Muscle of back (tissue), 13 donors: ENCODE measurements at places on chromosomes 12 and 14. TPM values are rescaled to one million over a fixed set of nuclear protein-coding genes. Genes with fewer than 3 reads are reported as not detected.

CLEC4D gene
- not detected for polyA plus RNA-seq

LAG3 gene
- 0.36 TPM for polyA plus RNA-seq

SLC22A17 gene
- polyA plus RNA-seq: 15.7 TPM

MEG3 gene
- polyA plus RNA-seq: 4,891 TPM

SSTR1 gene
- polyA plus RNA-seq: 0.15 TPM

JAG2 gene
- polyA plus RNA-seq: 21.8 TPM

LRP6 gene
- polyA plus RNA-seq: 34.7 TPM

NEUROD4 gene
- polyA plus RNA-seq: not detected

IGF1 gene
- polyA plus RNA-seq: 27.8 TPM

ASCL1 gene
- not detected for polyA plus RNA-seq

PPP2R3C gene
- 50.8 TPM for polyA plus RNA-seq

DNA sequence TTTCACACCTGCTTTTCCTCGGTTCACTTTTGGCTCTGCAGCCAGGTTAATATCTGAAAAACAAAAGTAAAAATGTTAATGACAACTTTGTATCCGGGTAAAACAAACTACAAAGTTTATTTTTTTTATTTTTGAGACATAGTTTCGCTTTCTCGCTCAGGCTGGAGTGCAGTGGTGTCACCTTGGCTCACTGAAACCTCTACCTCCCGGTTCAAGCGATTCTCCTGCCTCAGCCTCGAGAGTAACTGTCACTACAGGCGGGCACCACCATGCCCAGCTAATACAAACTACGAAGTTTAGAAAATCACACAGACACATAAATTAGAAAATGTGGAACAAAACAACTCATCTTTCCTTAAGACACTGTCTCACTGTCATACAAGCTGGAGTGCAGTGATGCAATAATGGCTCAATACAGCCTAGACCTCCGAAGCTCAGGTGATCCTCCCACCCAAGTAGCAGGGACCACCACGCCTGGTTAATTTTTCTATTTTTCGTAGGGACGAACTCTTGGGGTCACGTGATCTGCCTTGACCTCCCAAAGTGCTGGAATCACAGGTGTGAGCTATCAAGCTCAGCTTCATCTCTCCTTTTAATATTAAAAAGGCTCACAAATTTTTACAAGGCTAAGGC lies 38.1 kb downstream of the HNRNPC start:
- no peak for DNase-seq

GRCh38 chr14:32330351-32331111 lies 1.4 kb downstream of the AKAP6 start:
- no peak for DNase-seq

DNA sequence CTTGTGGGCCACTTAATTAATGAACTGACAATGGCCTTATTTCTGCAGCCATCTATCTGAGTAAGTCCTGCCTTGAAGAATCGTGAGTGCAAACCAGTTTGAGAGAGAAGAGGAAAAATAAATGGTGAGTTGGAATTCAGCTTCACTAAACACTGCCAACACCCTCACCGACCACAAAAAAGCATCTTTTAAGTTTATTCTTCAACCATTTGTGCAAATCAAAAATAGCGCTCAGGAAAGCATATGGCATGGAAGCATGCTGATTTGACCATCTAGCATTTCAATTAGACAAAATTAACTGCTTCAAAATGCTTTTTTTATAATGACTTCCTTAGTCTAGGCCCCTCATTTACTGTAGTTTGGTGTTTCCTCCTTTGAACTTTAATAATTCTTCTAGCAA lies 294.0 kb downstream of the PPFIA2 start:
- no peak for DNase-seq

DNA sequence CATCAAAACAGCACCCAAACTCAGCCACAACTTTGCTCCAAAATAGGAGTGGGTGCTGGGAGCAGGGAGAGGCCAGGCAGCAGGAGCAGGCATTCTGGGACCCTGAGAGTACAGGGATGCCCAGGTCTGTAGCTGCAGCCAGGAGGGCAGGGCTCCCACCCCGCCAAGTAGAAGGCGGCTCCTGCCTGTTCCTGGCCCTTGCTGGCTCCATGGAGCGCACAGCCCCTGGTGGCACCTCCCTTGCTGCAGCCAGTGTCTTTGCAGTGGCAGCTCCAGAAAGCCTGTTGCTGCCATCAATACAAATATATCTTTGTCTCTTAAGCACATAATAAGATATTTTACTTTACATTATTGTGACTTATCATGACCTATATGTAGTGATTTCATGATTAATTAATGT lies 1096.5 kb downstream of the FSCB start:
- DNase-seq: no peak

- peak; percentile 43 for DNase-seq
Observed at GRCh38 chr12:127191129-127191528, 1075.8 kb upstream of the TMEM132C start.

- no peak for DNase-seq
Observed at GRCh38 chr14:99737956-99738667, 54.0 kb downstream of the CYP46A1 start.

GRCh38 chr12:4393211-4393610 lies 13.7 kb upstream of the FGF23 start:
- no peak for DNase-seq

DNA sequence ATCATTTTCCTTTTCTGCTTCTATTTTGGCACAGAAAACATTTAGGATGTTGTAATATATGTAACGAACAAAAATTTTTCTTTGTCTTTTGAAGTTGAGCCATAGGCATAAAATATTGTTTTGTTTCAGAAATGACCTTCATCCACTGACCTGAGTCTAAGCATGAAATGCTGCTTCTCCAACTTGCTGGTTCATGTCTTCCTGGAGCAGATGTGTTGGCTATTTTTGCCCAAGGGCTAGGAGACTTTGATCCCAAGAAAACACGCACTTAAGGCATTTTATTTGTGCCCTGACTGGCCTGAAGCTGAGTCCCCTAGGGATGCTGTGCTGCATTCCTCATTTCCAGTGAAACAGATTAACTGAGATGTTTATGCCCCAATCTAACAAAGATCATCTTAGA lies 27.2 kb upstream of the ALG10B start:
- DNase-seq: no peak

- DNase-seq: no peak
Observed at GRCh38 chr14:98785578-98785977, 486.4 kb downstream of the BCL11B start.

DNA sequence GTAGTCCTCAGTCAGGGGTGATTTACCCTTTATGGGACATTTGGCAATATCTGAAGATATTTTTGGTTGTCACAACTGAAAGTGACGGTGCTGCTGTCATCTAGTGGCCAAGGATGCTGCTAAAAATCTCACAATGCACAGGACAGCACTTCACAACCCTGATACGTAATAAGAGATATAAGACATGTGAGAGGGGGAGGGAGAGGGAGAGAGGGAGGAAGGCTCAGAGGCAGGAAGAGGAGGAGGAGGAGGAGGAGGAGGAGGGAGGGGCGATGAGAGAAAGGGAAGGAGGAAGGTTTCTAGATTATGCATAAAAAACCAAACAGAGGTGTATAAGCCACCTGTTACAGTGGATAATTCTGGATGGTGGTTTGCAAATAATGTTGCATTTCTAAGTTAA lies 14.3 kb downstream of the MYL2 start:
- no peak for DNase-seq

GRCh38 chr14:49999826-50000379 lies 107.0 kb downstream of the ARF6 start:
- DNase-seq: no peak

DNA sequence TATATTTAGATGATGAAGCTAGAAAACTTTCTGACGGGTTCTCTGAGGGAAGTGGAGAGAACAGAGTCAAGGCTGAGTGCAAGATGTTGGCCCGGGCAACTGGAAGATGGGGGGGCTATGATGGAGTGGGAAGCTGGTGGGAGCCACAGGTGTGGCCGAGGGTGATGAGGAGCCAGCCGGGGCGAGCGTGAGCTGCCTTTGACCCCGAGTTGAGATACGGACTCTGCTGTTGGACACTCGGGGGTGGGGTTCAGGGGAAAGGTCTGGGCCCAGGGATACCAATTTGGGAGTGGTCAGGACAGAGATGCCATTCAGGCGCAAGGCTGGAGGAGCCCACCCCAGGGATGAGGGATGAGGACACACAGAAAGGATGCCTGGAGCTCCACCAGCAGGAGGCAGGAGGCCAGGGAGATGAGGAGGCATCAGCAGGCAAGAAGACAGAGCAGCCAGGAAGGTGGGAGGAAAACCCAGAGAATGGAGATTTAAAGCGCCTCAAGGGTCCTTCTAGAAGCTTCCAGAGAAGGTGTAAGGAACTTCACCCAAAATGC lies 9.0 kb downstream of the SCARB1 start:
- no peak for DNase-seq

DNA sequence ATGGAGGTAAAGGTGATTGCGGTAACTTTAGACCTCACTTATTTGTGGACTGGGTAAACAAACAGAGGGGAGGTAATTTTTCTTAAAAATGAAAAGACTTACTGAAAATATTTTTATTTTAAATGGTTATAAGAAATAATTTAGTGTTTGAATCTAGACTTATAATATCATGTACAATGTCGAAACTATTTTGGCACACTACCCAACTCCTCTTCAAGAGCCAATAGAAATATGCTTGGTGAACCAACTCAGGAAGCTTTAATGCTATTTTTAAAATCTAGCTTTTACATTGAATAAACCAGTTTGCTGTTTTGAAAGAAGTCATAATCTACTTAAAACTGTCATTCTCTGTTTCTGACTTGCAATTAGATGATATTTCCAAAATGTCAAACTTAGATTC lies 175.8 kb upstream of the NPAS3 start:
- DNase-seq: peak; percentile 39

- no peak for DNase-seq
Observed at GRCh38 chr14:32603992-32604565, 275.0 kb downstream of the AKAP6 start.

GRCh38 chr14:67965696-67966095 lies 146.1 kb downstream of the RAD51B start:
- DNase-seq: no peak

- DNase-seq: peak; percentile 90
Observed at GRCh38 chr12:88247241-88247643, 105.1 kb downstream of the TMTC3 start.

- DNase-seq: no peak
Observed at GRCh38 chr12:131131808-131132117, 178.1 kb downstream of the ADGRD1 start.

- DNase-seq: no peak
Observed at GRCh38 chr12:128077917-128078298, 189.1 kb upstream of the TMEM132C start.

DNA sequence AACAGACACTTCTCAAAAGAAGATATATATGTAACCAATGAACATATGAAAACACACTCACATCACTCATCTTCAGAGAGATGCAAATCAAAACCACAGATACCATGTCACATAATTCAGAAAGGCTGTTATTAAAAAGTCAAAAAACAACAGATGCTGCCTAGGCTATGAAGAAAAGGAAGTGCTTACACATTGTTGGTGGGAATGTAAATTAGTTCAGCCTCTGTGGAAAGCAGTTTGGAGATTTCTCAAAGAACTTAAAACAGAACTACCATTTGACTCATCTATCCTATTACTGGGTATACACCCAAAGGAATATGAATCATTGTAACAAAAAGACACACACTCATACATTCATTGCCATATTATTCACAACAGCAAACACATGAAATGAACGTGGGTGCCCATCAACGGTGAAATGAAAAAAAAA lies 35.1 kb downstream of the EIF2S3B start:
- DNase-seq: no peak

GRCh38 chr12:60387356-60387755 lies 791.5 kb downstream of the SLC16A7 start:
- no peak for DNase-seq

DNA sequence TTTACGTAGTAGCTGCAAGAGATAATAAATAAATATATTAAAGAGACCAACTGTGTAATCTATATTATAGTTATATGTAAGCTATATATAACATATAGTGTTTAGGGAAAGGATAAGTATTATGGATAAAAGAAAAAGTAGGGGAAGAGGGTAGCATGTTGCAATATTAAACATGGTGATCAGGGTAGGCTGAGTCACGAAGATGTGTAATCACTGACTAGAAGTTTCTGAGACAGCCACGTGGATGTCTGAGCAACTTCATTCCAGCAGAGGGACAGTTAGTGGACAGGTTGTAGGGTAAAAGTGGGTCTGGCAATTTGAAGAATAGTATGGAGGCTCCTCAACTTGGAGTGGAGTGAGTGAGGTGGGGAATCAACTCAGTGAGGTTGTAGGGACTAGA lies 109.7 kb downstream of the ANO4 start:
- no peak for DNase-seq

GRCh38 chr12:57887631-57888408 lies 41.3 kb upstream of the CTDSP2 start:
- DNase-seq: no peak

DNA sequence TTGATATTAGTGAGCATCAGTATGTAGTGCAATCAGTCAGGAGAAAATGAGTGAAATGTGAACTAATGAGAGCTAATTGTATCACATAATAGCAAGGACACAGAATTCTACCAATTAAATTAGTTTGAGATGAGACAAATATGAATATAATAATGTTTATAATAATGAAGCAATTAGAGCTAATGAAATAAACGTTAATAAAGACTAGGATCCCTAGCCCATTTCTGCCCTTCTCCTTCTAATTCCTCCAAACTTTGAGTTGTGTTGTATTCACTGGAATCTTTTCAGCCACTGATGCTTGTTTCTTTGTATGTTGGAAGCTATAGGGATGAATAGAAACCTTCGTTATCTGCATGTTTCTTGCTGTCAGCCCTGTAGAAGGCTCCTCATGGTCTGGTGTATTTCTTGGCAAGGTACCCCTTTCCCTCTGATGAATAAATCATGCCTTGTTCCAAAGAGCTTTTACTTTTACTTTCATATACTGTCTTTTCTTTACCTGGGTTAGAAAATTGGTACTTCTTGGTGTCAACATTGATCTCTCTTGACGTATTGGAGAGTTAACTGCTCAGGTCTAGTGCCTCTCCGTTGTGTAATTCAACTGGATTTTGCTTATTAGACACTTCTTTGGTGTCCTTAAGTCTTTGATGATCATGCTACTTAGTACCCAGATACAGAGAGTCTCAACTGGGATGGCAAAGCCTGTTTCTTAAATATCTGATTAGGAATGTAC lies 154.8 kb downstream of the PTCSC3 start:
- DNase-seq: no peak

DNA sequence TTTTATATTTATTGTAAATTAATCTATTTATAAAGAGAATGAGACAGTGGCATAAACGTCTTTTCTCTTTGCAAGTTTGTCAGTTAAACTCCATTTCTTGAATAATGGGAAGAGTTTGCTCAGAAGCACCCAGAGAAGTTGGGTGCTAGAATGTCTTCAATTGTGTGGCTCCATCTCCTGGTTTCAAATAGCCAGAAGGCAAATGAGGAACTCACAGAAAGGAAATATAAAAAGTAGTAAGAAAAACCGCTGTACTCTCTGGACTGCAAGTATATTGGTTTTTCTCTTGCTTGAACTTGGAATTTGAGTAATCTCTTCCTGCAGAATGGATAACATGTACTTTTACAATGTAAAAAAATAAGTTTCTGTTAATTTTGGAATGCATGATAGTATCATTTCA lies 217.5 kb downstream of the DPY19L2 start:
- DNase-seq: no peak

DNA sequence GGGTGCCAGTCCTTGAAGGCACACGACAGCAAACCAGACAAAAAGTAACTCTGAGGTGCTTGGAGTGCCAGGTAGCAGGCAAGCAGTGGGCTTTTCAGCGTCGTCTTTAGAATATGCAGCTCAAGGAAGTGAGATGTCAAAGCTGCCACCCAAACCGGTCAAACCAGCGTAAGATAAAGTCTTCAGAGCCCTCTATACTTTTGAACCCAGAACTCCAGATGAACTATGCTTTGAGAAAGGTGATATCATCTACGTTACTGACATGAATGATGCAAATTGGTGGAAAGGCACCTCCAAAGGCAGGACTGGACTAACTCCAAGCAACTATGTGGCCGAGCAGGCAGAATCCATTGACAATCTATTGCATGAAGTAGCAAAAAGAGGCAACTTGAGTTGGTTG lies 95.9 kb downstream of the TBX3 start:
- DNase-seq: no peak
